AG04449 (cell line): ENCODE measurements at places on chromosomes 1 and 21.
A peak's percentile ranks its signal among the peaks of the same experiment; 100 is the strongest.

- DNase-seq: peak; percentile 91
Measured at GRCh38 chr1:230113593-230114236, 46.7 kb downstream of the GALNT2 start.

- no peak for DNase-seq
Measured at GRCh38 chr1:18111605-18112297, 4.2 kb downstream of the IGSF21 start.

DNA sequence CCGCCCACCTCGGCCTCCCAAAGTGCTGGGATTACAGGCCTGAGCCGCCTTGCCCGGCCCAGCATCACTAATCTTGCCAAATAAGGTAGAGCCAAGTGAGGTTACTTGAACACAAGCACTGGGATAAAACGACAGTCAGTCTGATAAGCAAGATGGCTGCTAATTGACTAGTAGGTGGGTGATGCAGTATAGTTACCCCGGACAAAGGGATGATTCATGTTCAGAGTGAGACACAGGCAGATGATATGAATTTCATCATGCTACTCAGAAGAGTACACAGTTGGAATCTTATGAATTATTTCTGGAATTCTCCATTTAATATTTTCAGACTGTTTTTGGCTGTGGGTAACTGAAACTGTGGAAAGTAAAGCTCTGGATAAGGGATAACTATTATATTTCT is 178.4 kb downstream of the USP25 start:
- no peak for DNase-seq

DNA sequence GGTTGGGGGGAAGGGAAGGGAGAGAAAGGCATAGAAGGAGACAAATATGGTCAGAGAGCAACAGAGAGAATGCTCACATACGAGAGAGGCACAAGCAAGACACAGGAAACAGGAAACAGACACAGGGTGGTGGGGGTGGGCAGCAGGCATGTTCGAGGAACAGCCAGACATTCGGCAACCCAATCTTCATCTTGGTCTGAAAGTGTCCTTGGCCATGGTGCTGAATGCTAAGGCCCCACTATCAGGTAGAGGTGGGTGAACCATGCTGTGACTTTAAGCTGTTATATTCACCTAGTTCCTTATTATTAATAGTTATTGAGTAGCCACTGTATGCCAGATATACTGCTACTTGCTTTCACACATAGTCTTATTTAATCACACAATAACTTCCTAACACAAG is 109.2 kb downstream of the DDX20 start:
- DNase-seq: no peak

- no peak for DNase-seq
Measured at GRCh38 chr1:1331068-1331965, at the start of gene TAS1R3. Gene TAS1R3, plus strand, starts transcription at chr1:1331280. Its CDS starts 66 bp downstream, at chr1:1331346.

DNA sequence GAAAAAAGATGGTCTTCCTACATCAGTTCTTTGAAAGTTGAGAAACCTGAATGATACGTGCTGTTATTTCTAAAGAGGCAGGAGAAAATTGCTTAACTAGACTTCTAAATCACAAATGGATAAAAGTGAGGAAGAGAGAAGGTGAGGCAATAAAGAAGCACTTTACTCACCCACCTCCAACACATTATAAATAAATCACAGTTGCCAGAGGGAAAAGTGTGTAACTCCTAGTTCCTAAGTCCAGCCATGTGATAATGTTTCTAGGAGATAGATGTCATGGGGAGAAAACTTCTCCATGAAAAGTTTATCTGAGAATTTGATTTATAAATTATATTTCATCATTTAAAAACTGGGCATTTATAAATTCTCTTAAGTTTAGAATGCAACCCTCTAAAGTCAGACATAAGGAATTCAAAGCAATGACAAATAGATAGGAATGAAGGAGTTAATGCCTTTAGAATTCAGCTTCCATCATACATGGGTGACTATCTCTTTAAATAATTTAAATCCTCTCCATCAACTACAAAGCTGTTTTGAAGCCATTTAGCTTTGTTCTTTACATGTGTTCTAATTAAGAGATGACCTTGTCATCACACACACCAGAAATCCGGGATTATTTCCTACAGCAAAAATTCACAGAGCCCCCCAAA is 60.0 kb downstream of the NRIP1 start:
- no peak for DNase-seq

DNA sequence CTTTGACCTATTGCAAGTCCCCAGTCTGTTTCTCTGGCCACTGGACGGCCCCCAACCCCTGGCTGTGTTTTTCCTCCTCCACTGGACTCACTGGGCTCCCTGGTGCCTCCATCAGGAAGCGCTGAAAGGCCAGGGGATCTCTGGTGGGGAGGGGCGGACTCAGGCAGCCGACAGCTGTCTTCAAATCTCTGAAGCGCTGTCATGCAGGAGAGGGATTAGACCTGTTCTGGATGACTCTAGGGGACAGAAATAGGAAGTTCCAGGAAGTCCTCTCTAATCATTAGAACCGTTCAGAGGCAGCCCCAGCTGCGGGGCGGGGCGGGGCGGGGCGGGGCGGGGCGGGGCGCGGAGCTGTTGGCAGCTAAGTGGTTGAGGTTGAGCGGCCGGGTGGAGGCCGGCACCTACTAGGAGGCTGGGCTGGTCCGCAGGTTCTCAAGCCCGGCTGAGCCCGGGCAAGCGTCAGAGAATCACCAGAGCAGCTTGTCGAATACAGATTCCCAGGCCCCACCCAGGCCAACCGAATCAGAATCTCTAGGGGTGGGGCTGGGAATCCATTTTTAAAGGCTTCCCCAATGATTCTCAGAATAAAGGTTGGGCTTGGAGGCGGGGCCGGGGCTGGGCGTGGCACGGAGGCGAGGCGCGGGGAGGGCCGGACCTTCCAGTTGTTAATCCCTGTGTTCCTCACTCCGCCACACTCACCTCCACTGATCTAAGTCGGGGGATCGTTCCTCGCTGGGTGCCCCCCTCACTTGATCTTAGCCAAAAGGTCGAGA is 11.4 kb upstream of the PHLDA3 start:
- no peak for DNase-seq

GRCh38 chr1:150066838-150067183 is 765 bp upstream of the VPS45 start:
- DNase-seq: no peak

DNA sequence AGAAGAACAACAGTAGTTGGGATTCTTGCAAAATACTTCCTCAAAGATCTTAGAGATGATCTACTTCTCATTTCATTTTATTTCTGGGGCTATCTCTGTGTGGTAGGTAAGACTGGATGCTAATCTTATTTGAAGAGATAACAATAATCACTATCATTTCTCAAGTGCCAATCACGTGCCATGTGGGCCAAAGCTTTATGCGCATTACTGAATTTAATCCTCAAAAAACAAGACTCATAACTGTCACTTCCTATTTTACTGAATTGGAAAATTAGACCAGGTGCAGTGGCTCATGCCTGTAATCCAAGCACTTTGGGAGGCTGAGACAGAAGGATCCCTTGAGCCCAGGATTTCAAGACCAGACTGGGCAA is 121.7 kb downstream of the KCNN3 start:
- no peak for DNase-seq

DNA sequence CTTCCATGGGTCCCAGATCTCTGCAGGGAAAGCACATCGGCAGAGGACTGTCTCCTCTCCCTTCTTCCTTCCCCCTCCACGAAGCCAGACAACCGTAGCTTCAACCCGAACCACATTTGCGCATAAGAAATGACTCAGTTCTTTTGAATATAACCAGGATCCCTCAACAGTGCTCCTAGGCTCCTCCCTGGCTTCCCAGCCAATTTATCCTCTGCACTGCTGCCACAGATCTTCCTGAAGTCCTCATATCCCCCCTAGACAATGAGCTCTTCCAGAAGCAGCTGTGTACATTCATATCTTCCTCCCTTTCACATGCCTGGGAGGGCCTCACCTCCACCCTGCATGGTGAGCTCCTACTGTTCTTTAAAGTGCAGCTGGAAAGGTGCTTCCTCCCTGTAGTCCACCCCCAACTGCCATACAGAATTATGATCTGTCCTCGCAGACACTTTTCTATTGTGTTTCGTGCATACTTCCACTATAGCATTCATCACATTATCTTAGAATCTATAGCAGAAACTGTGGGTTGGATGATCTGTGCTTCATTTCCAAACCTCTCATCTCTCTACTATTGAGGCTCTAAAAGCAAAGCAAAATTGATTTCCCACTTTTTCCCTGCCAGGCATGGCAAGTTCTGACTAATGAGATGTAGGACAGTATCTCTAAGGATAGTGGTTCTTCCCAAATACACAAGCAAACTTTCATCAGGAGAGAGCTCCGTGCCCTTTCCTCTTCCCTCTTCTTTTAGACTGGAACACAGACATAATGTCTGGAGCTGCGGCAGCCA is 179.3 kb upstream of the HMGB4 start:
- no peak for DNase-seq

DNA sequence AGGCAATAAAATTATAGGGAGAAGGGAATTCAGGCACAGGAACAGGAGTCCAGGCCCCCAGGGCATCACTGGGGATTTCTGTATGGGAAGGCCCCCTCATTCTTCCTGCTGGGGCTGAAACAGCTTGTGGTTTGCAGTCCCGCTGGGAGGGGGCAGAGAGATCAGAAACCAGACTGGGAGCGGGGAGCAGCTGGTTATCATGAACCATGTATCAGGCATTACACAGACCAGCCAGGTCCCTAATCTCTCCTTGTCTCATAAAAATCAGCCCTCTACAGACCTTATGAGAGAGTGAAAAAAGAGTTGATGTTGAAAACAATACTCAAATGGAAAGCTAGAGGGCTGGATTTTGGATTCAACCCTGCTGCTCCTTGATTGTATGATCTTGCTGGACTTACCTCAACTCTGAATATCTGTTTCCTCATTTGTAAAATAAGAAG is 93.4 kb upstream of the F3 start:
- no peak for DNase-seq

DNA sequence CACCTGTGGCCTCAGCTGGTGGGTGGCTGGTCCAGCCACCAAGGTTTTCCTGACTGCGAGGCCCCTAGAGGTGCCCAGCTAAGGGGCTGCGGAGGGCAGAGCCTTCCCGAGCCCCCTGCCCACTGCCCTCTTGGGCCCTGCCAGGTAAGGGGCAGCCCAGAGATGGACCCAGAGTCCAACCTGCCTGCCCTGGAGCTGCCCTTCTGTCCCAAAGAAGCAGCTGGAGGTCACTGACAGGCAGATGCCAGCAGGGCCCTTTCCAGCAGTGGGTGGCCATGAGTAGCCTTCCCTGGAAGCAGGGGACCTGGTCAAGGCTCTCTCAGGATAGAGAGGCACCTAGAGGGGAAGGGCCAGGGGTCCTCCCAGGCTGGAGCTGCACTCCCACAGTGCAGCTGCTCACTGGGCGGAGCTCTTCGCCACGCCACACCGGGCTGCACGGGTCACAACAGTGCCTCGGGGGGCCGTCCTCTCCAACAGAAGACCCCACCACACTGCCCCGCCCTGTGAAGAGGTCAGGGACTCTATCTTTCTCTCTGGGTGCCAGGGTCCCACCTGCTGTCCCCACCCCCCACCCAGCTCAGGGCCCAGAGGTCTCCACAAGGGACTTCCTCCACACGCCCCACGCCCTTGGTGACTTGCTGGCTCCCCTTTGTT is 10.9 kb upstream of the GNB1 start:
- DNase-seq: no peak

DNA sequence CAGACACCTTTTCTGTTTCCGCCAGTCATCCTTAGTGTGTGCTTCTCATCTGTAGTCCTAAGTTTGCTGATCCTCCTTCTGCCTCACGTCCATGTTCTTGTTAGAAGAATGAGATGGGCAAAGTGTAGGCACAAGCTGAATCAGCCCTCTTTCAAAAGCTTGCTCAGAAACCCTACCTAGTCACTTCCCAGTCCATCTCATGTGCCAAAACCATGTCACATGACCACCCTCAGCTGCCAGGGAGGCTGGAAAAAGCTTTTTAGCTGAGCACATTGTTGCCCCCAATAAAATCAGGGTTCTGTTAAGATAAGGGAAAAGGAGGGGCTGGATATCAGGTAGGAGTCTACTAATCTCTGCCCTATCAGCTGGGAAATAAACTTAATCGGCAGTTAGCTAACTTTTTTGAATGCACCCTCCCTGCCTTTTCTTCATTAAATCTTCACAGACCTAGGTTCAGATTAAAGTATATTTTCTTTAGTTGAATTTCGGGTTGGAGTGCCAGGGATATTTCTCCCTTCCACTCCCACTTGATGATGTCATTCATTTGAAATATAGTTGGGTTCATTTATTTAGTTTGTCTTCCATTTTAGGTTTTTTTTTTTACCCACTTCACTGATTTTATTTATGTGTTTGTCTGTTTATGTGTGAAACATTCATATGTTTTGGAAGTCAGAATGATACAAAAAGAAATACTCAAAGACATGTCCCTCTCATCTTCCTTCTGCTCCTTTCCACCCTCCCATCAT is 129.2 kb downstream of the ROR1 start:
- DNase-seq: no peak

DNA sequence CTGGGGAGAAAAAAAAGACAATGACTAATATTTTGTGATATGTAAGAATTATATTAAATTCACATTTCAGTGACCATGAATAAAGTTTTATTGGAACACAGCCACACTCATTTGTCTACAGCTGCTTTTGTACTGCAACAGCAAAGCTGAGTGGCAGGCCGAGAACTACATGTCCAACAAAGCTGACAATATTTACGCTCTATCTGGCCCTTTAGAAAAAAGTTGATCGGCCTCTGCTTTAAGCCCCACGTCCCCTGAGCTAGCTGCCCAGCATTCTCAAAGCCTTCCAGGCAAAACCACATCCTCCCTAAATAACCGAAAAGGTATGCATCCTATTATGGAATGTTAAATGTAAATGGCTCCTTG is 8.6 kb downstream of the SLC2A1 start:
- DNase-seq: no peak

DNA sequence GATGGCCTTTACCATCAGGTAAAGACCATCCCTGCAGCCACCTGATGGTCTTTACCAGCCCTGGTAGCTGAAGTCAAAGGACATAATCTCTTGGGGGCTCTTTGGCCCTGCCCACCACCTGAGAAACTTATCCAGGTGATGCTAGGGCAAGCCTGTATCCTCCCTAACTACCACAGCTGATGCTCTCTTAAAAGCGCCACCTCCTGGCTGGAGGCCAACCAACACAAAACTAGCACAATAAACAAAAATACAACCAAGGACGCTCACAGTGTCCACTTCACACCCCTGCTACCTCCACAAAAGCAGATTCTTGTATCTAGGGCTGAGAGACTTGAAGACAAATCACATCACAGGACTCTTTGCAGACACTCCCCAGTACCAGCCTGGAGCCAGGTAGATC is 357.1 kb upstream of the POU3F1 start:
- no peak for DNase-seq
